ENCODE measurements at places on chromosomes 12 and 14.

- DNase-seq: no peak
Measured at GRCh38 chr14:103758059-103758776, 42.6 kb downstream of the ZFYVE21 start.

GRCh38 chr14:77076113-77076631 lies 21.9 kb upstream of the CIPC start:
- DNase-seq: no peak

DNA sequence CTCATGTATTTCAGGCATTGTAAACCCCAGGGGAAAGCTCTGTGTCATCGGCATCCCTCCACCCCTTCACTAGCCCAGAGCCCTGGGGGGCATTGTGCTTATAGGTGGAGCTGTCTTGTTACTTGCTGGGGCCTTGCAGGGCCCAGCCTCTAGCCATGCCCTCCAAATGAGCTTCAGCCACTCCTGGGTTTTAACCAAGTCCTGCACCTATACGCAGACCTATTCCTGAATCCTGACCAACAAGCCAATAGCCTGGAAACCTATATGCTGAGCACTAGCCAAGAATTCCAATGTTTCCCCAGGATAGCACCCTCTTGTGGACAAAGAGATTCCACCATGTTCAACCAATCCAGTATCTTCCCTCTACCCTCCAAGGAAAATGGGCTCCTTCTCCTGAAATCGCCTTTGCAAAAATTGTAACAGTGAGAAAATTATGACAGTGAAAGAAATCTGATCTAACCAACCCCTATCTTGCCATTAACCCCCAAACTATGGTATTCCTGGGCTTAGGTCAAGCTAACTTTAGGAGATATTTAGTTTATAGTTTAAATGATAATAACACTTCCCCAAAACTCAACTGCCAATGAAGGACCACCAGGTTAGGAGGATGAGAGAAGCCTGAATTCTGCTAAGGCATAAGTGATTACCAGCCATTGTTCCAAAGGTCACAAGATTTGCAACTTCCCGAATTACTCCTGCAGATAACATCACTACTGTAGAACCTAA lies 55.5 kb downstream of the TTC7B start:
- DNase-seq: peak; percentile 14

DNA sequence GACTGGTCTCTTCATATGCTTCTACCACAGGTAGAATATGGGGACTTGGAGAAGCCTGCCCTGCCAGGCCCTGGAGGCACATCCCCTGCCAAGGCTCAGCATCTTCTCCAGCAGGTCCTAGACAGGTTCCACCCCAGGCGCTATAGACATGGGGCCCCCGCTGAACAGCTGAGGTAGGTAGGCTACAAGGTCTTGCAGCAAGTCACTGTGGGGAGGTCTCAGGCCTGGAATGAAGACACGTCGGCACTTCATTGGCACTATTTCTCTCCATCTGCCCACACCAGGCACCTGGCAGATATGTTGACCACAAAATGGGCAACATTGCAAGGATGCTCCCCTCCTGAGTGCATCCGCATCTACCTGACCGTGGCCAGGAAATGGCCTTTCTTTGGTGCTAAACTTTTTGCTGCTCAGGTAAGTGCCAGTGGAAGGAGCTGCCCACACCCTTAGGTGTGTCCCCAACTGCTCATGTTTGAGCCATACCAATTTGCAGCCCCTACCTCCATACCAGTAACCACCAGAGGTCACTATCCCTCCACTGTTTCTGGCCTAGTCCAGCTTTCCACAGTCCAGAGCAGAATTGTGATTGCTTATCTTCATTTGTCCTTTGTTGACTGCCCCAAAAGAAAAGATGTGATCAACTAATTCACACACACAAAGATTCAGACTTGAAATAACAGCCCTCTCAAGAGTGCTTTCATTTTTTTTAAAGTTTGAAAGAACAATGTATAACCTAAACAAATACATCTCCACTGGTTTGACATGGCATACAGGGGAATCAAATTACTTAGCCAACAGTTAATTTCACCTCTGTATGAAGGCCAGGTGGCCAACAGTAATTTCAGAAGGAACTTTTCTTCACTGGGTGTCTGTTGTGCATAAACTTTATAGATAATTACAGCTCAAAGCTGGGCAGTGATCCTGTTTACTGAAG lies 16.1 kb downstream of the PIGH start:
- DNase-seq: peak; percentile 18

GRCh38 chr14:47153746-47154145 lies 502.2 kb upstream of the RPL10L start:
- no peak for DNase-seq

- peak; percentile 80 for DNase-seq
Measured at GRCh38 chr14:91418387-91419043, 895 bp upstream of the CCDC88C start.

- DNase-seq: no peak
Measured at GRCh38 chr12:102479099-102479885, 1.1 kb downstream of the IGF1 start.

DNA sequence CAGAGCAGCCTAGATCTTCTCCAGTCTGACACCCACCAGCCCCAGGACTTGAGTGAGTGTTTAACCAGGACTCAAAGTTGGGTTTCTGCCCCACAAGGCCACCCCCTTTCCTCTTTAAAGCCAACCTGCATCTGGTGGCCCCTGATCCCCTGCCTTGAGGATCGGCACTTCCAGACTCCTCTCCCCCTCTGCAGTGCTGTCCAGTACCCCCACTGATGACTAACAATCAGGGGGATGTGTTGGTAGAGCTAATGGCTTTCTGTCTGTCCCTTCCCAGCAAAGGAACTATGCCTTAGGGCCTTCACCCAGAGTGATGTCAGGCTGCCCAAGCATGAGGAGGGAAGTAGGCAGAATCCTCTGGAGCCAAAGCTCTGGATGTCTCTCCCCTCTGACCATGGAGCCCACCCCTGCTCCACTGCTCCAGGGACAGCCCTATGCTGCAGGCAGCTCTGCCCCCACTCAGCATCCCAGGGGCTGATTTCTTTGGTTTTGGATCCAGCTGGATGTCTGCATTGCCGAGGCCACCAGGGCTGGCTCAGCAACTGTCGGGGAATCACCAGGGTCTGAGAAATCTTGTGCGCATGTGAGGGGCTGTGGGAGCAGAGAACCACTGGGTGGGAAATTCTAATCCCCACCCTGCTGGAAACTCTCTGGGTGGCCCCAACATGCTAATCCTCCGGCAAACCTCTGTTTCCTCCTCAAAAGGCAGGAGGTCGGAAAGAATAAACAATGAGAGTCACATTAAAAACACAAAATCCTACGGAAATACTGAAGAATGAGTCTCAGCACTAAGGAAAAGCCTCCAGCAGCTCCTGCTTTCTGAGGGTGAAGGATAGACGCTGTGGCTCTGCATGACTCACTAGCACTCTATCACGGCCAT lies 42.9 kb downstream of the DAD1 start:
- DNase-seq: no peak

- no peak for DNase-seq
Measured at GRCh38 chr12:75809746-75810145, 221.8 kb downstream of the PHLDA1 start.

DNA sequence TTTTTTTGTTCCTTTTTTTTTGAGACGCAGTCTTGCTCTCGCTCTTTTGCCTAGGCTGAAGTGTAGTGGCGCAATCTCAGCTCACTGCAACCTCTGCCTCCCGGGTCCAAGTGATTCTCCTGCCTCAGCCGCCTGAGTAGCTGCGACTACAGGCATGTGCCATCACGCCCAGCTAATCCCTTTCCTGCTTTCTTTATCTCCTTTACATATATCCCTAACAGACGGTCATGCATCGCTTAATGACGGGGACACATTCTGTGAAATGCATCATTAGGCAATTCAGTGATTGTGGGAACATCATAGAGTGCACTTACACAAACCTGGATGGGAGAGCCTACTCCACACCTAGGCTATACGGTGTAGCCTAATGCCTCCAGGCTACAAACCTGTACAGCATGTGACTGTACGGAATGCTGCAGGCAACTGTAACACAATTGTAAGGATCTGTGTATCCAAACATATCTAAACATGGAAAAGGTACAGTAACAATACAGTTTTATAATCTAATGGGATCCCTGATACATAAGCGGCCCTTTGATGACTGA lies 32.8 kb downstream of the NOS1 start:
- no peak for DNase-seq

GRCh38 chr12:130686511-130686991 lies 29.5 kb downstream of the RIMBP2 start:
- DNase-seq: no peak

DNA sequence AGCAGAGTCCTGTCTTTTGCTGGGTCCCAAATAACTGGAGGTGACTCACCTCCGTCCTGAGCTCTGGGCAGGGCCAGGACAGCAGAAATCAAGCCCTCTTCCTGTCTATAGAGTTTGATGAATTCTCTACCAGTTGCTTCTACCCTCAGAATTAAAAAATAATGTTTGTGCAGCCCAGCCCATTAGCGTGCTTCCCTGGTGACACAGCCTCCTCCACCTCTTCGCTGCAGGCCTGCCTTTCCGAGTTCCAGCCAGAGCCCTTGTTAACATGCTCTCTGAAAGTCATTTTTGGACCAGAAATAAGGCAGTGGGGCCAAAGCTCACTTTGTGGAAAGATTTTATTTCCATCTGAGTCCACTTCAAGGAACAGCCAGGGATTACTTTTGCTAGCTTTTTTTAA lies 94.0 kb downstream of the TBX5 start:
- DNase-seq: no peak

DNA sequence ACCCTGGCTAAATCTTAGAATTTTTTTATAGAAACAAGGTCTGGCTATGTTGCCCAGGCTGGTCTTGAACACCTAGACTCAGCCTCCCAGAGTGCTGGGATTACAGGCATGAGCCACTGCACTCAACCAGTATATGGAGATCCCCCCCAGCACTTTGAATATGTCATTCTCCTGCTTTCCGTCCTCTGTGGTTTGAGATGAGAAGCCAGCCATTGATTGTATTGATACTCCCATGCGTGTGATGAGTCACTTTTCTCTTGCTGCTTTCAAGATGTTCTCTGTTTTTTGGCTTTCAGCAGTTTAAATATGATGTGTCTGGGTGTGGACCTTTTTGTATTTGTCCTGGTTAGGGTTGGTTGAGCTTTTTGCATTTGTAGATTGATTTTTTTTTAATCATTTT lies 75.2 kb upstream of the DNM1L start:
- DNase-seq: no peak

- no peak for DNase-seq
Measured at GRCh38 chr12:5691943-5692342, 253.1 kb downstream of the ANO2 start.

Measured in HL-60 (cell line).